ENCODE measurements at places on chromosomes 12 and 14. TPM values are rescaled to one million over a fixed set of nuclear protein-coding genes. Genes with fewer than 3 reads are reported as not detected.

Gene RERG
- total RNA-seq = not detected

Gene SAMD15
- total RNA-seq = not detected

Gene MIPOL1
- not detected for total RNA-seq

Gene PLA2G1B
- total RNA-seq = not detected

Gene HCAR3
- not detected for total RNA-seq

Gene HOTAIR
- not detected for total RNA-seq

Gene ARID2
- total RNA-seq = 43.9 TPM

Gene AMDHD1
- total RNA-seq = 0.93 TPM

Gene PLEKHD1
- total RNA-seq = 0.15 TPM

Gene KERA
- not detected for total RNA-seq

Gene SLC25A47
- not detected for total RNA-seq

Gene CLEC1A
- total RNA-seq = not detected

Gene LRRC43
- not detected for total RNA-seq

Gene PTPRR
- not detected for total RNA-seq

Gene PALS1
- 6.5 TPM for total RNA-seq

Gene MUCL1
- not detected for total RNA-seq

Gene RTL1
- total RNA-seq = not detected

Gene IL31
- total RNA-seq = not detected

Gene GUCY2C
- not detected for total RNA-seq
